ENCODE measurements at places on chromosomes 4 and X.
A peak's percentile ranks its signal among the peaks of the same experiment; 100 is the strongest.

DNA sequence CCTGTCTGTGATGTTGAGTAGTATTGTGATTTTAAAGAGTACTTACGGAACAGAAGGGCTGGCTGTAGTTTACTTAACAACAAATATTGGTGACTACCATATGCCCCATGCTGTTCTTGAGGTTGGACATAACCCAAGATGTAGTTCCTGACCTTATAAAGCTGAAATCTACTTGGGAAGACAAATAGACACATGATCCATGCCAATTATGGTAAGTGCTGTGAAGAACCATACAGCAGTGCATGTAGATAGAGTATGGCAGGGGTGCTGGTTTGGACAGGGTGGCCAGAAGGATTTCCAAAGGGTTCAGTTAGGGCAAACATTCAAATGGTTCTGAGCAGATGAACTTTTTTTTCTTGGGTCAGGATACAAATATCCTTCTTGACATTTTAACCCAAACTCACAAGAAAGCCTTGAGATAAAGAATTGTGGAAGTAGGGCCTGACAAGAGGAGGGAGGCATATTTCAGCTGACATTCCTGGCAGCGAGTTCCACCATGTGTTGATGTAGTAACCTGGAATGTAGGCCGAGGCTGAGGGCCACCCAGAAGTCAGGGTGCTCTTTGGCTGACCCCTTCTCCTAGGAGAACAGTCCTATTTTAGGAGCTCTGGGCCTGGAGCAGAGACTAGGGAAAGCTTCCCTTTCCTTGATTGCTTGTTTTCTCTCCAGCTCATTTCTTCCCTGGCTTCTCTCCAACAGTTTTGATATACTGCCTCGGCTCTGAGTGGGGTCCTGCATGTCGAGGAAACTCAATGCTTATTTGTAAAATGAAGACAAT lies 74.2 kb downstream of the FREM3 start:
- DNase-seq = no peak

- DNase-seq = no peak
Measured at GRCh38 chr4:75685546-75686189, 12.5 kb upstream of the G3BP2 start.

DNA sequence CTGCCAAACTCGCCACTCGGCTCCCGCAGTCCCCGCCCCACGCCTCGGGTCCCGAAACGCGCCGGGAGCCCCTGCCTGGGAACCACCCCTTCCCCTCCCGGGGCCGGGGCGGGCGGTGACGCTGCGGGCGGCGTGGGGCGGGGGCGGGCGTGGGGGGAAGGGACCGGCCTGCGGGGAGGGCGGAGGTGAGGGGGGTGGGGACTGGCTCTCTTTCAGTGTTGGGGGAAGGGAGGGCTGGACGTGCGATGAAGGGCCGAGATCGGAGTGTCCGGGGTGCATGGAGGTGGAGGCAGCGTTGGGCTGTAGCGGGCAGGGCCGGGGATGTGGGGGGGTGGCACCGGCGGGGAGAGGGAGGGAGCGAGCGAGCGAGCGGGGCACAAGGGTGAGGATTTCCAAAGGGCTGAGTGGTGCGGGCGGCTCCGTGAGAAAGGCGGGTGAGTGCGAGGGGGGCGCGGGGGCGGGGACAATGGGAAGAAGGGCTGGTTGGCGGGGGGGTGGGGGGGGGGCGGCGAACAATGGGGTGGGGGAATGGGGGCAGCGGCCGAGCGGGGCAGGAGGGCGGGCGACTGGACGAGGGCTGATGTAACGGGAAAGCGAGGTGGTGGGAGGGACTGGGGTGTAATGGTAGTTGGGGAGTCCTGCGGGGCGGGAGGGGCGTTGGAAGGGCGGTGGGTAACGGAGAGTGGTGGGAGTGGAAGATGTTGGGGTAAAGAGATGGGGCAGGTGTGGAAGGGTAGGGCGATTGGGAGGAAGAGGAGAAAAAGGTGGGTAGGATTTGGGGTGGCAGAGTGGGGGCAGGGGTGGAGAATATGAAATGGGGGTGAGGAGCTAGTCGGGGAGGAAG lies 578 bp downstream of the DCUN1D4 start:
- DNase-seq = peak; percentile 59

GRCh38 chrX:70231666-70232065 lies 2.8 kb upstream of the AWAT1 start:
- no peak for DNase-seq

GRCh38 chrX:41519468-41519867 lies 72.3 kb downstream of the NYX start:
- DNase-seq = no peak

GRCh38 chrX:39144956-39145355 lies 343.7 kb downstream of the MID1IP1 start:
- DNase-seq = no peak

DNA sequence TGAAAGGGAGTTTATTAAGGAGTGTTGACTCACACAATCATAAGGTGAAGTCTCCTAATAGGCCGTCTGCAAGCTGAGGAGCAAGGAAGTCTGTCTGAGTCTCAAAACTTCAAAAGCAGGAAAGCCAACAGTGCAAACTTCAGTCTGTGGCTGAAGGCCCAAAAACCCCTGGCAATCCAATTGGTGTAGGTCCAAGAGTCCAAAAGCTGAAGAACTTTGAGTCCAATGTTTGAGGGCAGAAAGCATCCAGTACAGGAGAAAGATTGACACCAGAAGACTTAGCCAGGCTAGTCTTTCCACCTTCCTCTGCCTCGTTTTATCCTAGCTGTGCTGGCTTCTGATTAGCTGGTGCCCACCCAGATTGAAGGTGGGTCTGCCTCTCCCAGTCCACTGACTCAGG lies 535.2 kb downstream of the ARAP2 start:
- no peak for DNase-seq

GRCh38 chrX:110245011-110245410 lies 72.9 kb downstream of the AMMECR1 start:
- DNase-seq = no peak

GRCh38 chr4:109419679-109420078 lies 13.9 kb upstream of the SEC24B start:
- no peak for DNase-seq

GRCh38 chr4:174071595-174071994 lies 211.9 kb downstream of the FBXO8 start:
- DNase-seq = no peak

Data from stimulated activated naive CD4-positive, alpha-beta T cell (primary cell).